ENCODE measurements at places on chromosomes 13 and 19.

DNA sequence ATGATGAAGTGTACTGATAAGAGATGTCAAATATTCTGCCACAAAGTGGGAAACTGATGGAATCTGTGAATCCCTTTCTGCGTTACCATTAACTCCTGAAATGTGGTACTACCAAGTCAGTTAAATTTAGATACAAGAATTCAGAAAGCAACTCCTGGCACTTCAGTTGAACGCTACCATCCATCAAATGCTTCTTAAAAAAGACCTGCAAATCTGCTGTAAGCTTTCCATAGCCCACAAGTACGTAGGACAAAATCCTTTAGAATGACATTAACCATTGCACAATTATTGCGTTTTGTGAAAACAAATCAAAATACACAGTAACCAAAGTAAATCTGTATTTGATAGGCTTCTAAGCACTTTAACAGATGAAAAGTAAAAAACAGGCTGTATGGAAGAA lies 5.4 kb downstream of the SMAD9 start:
- no peak for DNase-seq

GRCh38 chr13:46749951-46750350 lies 47.0 kb downstream of the ESD start:
- no peak for DNase-seq

DNA sequence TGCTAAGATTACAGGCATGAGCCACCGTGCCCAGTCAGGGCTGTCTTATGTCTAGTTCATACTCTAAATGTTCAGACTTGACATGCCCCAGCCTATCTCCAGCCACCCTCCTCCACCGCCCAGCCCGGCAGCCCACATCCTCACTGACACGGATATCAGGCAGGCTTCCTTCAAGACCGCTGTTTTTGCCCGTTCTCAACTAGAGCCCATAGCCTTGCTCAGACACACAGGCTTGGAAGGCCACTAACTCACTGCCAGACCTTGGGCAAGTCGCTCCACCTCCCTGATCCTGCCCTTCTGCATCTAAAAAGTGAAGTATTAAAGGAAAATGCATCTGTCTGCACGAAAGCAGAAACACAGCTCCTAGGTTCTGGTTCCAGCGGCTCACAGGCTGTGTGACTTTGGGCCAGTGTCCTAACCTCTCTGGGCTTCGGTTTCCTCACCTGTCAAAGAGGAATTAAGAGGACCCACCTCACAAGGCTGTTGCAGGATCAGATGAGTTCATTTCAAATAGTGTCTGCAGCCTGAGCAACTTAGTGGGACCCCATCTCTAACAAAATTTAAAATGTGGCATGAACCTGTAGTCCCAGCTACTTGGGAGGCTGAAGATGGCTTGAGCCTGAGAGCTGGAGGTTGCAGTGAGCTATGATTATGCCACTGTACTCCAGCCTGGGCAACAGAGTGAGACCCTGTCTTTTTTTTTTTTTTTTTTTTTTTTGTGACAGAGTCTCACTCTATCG lies 14.5 kb upstream of the CERS4 start:
- no peak for DNase-seq

DNA sequence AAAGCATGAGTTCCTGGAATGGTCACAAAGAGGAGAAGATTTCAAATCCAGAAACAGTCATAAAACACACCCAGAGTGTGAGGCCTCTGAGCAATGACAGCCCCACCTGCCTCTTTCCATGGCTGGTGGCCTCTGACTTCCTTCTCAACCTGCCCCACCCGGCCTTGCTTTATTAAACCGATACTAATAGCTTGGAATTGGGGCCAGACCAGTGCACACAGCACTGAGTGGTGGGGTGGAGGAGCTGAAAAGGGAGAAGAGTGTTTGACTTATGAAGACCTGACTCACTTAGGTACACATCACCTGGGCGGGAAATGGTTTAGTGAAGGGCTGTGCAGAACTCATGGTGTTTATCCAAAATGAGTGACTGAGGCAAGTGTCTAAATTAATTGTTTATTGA lies 20.7 kb upstream of the CEACAM6 start:
- DNase-seq = no peak

GRCh38 chr13:93467175-93467574 lies 240.6 kb downstream of the GPC6 start:
- DNase-seq = no peak

Data from brain pericyte (primary cell).